ENCODE measurements at places on chromosomes 6 and 20.

- no peak for DNase-seq
Observed at GRCh38 chr6:36428911-36429310, 13.7 kb downstream of the PXT1 start.

GRCh38 chr6:106849676-106850332 lies 124.7 kb downstream of the CD24 start:
- DNase-seq = no peak

- DNase-seq = no peak
Observed at GRCh38 chr20:59818911-59819310, 114.5 kb downstream of the SYCP2 start.

DNA sequence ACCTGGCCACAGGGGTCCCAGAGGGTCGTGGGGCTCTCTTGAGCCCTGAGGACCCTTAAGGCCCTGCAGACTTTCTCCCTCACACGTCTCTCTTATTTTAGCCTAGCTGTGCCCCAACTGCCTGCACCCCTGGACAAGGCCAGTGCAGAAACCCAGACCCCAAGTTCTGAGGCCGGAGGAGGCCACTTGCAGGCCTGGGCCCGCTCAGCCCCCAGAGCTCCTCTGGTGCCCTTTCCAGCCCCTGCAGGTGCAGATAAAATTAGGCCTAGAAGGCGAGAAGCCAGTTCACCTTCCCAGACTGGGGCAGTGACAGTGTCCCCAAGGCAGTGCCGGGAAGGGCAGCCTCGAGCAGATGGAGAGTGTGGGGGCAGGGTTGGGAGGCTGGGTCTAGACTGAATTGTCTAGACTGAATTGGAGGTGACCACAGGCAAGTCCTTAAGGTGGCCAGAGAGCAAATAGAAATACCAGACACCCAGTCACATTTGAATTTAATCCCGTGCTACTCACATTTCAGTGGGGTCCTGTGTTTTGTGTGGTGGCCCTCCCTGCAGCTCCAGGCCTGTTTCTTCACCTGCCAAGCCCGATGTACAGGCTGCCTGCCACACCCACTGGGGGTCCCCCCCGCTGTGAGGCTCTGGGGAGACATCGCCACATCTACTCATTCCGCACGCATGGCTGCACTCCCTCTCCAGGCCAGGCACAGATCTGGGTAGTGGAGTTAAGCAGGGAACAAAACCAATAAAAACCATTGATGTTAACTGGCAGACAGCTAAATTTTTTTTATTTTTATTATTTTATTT lies 8.6 kb upstream of the IP6K3 start:
- DNase-seq = no peak

- DNase-seq = no peak
Observed at GRCh38 chr6:17493286-17493685, 99.9 kb downstream of the CAP2 start.
